ENCODE measurements at places on chromosomes 13 and 19. TPM values are rescaled to one million over a fixed set of nuclear protein-coding genes. Genes with fewer than 3 reads are reported as not detected.
A peak's percentile ranks its signal among the peaks of the same experiment; 100 is the strongest.

The ZNF415 gene
- total RNA-seq, result 0.51 TPM

The NALCN gene
- total RNA-seq, result not detected

The EGLN2 gene
- total RNA-seq, result 87.9 TPM

The CYP2A7 gene
- total RNA-seq, result not detected

The ZNF77 gene
- total RNA-seq, result 6.8 TPM

The TTC9B gene
- not detected for total RNA-seq

DNA sequence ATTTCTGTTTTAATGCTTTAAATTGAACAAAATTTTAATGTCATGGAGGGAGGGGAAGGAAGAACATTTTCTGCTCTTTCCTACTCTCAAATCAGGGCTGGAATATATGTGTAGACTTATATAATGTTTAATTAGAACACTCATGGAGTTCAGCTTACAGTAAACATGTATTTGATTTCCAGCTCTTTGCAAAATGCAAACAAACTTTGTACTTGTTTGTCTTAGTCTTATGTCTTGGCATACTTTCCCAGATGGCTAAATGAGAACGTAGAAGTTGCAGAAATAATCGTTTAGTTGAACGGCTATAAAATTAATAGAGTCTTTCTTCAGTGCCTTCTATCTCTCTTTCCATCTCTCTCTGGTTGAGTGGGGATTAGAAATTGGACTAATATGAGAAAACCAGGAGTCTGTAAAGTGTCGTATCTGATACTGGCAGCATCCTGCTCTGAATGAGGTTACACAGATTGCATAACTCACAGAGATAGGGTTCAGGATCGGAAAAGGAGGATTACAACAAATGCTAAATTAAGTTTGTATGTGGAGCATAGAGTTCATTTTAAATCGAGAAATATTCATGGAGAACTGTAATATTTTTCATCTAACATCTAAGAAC lies 82.3 kb downstream of the FGF9 start:
- DNase-seq, result no peak

- no peak for DNase-seq
Measured at GRCh38 chr13:42615691-42616090, 41.7 kb downstream of the TNFSF11 start.

- no peak for DNase-seq
Measured at GRCh38 chr13:44155422-44156293, 218.0 kb upstream of the SERP2 start.

GRCh38 chr13:65965501-65965900 lies 1264.6 kb downstream of the PCDH9 start:
- DNase-seq, result no peak

DNA sequence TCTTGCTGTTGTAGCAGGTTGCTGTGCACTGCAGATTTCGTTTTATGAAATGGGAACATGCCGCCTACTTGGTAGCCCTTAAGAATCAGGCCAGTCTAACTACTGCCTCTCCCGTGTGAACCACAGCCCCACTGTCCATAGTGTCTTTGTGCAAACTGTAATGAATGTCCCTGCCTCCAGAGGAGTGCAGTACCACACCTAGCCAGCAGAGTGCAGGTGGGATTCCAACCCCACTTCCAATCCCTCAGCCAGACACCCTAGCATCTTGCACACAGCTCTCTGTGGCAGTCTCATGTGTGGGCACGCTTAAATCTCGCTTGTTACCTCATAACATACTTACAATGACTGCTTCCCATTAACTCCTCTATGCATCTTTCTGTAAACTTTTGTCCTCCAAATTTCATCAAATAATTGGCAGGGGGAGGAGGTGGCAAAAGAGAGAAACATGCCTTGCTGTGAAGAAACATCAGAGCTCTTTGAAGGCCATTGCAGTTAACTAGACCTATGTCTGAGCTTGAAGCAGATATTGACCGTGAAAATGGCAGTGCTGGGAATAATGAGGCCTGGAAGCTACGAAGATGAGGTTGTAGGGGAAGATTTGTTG lies 47.2 kb downstream of the ZAR1L start:
- DNase-seq, result peak; percentile 47

DNA sequence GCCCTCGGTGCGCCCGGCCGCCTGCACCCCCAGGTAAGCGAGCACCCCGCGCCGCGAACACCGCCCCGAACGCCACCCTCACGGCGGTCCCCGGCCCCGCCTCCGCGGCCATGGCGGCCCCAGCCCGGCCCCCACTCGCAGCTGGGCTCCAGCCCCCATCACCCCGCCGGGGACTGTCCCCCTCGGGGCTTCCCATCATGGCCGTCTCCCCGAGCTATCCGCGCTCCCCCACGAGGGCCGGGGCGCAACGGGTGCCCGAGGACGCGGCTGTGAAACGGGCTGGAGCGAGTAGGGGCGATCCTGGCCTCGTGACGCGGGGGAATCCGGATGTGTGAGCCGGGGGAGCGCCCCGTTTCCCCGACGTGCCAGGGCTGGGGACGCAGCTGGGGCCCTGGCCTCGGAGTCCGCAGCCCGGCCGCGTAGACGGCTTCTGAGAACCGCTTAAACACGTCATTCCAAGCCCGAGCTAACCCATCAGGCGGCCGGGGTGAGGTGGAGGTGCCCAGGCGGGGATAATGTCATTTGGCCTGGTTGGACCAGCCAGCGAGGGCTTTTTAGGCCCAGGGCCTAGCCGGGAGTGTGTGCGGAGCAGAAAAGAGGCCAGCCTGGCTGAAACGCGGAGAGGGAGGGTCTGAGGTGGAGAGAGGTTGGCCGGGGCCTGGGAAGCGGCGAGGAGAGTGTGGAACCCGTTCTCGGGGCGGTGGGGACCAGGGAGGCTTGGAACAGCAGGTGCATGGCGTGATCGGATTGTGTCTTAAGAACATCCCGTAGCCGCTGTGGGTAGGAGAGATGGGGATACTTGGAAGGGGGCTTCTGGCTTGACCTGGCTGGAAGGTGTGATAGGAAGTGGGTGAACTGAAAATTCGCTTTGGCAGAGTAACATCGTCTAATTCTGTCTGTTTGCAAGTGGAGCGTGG lies 550 bp downstream of the CERS4 start:
- DNase-seq, result peak; percentile 58

DNA sequence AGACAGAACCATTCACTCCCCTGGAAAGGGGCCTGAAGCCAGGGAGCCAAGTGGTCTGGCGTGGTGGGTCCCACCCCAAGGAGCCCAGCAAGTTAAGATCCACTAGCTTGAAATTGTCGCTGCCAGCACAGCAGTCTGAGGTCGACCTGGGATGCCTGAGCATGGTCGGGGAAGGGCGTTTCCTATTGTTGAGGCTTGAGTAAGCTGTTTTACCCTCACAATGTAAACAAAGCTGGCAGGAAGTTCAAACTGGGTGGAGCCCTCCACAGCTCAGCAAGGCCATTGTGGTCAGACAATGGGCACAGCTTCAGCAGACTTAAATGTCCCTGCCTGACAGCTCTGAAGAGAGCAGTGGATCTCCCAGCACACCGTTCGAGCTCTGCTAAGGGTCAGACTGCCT lies 195.6 kb upstream of the DACH1 start:
- no peak for DNase-seq

GRCh38 chr13:62205273-62205672 lies 789.6 kb upstream of the PCDH20 start:
- DNase-seq, result peak; percentile 24

- DNase-seq, result no peak
Measured at GRCh38 chr13:48004201-48004600, 3.1 kb upstream of the SUCLA2 start.

GRCh38 chr19:38371081-38371480 lies 3.3 kb upstream of the PSMD8 start:
- DNase-seq, result no peak

DNA sequence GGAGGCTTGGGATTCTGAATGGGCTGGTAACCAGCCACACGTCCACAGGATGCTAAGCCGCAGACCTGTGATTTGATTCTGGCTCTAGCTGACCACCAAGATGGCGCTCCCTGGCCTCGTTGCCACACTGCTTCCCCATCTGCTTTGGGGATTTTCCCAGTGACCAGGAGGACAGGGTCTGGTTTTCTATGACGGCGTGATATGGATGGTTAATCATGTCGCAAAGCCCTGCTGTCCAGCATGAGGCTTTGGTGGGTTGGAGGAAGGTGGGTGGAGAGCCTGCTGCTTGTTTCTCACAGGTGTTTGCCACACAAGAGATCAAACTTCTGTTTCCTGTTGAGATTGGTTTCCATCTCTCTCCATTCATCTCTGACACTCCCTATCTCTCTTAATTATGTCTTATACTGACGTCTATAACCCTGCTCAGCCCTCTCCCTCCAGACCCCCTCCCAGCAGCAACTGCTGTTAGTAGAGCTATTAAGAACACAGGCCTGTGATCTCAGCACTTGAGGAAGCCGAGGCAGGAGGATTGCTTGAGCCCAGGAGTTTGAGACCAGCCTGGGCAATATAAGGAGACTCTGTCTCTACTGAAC lies 102.7 kb downstream of the SIPA1L3 start:
- peak; percentile 48 for DNase-seq
